ENCODE measurements at places on chromosomes 1 and 21.

- DNase-seq: no peak
These were observed 3.2 kb upstream of the ARTN start for GRCh38 chr1:43930168-43930948.

DNA sequence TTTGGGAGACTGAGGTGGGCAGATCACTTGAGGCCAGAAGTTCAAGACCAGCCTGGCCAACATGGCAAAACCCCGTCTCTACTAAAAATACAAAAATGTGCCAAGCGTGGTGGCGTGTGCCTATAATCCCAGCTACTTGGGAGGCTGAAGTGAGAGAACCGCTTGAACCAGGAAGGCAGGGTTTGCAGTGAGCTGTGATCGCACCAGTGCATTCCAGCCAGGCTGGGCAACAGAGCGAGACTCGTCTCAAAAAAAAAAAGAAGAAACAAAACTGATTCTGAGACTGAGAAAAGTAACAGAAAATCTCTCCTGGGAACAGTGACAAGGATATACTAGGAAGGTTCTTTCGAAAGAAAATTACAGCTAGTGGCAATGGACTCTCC is 20.9 kb downstream of the USP48 start:
- DNase-seq: no peak

DNA sequence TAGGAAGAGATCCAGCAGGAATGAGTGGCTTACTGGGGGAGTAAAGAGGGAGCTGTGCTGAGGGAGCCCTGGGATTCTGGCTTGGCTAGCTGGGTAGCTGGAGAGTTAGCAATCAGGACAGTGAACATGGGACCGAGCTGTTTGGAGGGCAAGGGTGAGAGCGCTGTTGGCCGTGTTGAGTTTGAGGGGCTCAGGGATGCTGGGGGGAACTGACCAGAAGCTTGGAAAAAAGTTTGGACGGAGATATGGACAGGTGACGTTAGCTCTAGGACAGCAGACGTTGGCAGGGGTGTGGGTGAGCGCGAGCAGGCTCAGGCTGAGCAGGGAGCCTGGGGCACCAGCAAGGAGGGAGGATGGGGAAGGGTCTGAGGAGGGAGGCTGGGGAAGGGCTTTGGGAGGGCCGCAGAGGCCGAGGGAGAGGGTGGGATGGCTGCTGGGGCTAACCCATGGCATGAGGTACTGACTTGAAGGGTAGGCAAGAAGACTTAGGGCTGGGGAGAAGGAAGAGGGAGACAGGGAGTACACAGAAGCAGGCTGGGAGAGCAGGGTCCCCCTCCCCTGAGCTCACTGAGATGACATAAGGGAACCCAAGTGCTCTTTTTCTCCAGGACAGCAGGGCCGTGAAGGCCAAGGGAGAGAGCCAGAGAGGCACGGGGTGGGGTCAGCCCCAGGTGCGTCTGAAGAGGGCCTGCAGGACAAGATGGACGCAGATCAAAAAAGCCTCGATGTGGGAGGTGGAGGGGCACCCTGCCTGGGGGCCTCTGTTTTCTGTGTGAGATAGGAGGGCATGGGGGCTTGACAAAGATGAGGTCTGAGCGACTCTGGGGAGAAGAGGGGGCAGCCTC is 8.2 kb downstream of the SH2D2A start:
- no peak for DNase-seq

DNA sequence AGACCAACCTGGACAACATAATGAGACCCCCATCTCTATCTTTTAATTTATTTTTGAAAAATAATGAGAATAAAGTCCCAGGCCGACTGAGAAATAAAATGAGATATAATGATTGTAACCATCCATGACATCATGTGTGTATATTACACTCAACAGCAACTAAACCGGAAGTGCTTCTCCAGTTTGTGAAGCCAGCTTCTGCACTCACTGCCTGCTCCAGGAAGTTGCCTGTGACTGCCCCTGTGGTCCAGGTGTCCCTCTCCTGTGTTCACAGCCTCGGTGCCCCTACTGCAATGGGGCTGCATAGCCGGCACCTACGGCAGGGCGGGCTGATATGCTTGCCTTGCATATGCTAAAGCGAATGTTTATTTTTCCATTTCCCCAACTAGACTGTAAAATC is 68.3 kb downstream of the SSBP3 start:
- DNase-seq: no peak

Measured in AG09319 (cell line).